ENCODE measurements at places on chromosomes 2 and 18.
A peak's percentile ranks its signal among the peaks of the same experiment; 100 is the strongest.

DNA sequence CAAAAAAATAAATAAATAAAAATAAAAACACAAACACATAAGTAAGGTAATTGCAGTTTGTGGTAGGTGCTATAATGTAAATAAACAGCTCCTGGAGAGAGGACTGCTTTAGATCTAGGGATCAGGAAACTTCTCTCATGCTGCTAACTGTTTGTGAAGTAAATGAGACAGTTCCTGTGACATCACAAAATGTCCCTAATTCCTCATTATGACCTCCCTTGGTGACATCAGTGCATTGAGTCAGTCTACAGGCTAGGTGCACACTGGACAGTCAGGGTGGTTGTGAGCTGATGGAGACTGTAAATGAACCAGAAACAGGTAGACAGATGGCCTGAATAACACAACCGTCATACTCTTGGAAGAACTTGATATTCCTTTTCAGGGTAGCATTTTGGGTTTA, 13.4 kb downstream of the ERICH2 start:
- DNase-seq = no peak

DNA sequence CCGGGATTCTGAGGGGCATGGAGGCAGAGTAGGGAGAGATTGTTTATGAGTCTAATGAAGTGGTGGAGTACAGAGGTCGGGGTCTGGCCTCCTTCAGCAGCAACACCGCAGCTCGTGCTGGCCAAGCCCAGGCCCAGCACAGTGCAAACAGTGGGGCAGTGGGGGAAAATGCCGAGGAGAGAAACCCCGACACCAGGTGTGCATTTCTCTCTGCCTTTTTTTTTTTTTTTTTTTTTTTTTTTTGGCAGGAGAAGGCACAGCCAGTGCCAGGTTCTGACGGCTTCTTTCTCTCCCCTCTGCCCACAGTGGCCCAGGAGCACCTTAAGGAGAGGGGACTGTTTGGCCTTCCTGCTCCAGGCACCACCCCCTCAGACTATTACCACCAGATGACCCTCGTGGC, 219.3 kb downstream of the GLI2 start:
- no peak for DNase-seq

GRCh38 chr2:53312721-53313120, 454.9 kb upstream of the CHAC2 start:
- DNase-seq = no peak

DNA sequence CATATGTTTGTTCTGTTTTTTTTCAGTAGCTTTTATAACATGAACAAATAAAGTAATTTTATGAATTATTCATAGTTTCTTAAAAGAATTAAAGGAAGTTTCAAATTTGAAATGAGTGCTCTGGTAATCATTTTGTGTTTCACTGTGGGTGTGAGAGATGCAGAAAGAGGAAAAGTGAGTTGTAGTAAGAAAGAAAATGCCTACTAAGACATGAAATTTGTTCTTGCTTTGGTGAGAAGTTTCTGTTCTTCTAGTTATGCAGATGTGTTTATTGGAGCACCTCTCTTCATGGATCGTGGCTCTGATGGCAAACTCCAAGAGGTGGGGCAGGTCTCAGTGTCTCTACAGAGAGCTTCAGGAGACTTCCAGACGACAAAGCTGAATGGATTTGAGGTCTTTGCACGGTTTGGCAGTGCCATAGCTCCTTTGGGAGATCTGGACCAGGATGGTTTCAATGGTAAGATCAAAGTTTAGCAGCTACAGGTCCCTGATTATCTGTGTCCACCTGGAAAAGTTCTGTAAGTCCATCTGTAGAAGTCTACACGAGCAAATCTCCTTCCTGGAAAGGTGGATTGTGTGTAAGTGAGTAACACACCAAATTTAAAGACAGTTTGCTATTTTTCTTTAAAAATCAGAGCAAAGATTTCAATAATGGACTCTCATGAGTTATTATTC, 51.4 kb downstream of the ITGAV start:
- DNase-seq = no peak

GRCh38 chr2:239157771-239158170, 243.0 kb downstream of the HDAC4 start:
- no peak for DNase-seq

- no peak for DNase-seq
Observed at GRCh38 chr18:2984703-2985261, 28.2 kb downstream of the LPIN2 start.

DNA sequence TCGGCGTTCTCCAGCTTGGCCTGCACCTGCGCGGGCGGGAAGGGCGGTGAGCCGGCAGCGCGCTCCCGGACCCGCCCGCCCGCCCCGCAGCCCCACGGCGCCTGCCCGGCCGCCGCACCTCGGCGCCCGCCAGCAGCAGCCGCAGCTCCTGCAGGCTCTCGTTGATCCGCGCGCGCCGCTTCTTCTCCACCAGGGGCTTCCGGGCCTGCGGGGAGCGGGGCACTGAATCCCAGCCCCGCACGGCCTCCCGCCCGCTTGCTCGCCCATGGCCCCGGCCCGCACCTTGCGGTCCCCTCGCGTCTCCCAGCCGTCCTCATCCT, 335 bp downstream of the HES6 start:
- DNase-seq = no peak

DNA sequence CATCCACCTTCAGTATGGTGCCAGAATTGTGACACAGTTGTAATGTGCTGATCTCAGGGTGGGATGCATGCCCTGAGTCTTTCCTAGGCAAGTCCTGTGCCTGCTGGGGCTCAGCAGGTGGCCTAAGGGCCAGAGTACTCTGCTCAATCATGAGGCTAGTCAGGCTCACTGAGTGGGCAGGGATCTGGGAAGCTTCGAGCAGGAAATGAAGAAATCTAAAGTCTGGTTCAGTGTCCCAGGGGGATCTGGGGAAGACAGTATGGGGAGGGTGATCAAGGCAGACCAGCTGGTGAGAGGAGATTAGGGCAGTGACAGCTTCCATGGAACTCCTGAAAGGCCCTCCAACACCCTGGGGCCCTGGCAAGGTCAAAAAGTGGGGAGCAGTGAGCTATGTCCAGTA, 8.9 kb upstream of the ANKRD29 start:
- DNase-seq = no peak

GRCh38 chr2:85148190-85148589, 15.0 kb downstream of the TCF7L1 start:
- no peak for DNase-seq

DNA sequence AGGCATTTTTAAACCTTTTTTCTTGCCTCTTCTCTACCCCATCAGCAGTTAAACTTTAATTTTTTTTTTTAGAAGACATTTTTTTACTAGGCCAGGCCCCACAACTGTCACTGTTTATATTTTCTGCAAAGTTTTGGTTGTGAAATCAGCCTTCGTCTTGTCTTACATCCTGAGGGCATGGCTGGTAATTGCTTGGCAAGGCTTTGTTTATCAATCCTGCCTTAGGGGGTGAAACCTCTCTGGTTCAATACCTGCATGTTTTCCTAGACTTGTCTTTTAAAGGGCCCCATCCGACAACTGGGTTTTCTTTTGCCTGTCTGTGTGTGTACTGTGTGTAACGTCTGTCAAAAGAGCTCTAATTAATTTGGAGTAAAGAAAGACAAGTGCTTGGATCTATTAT, 330.0 kb upstream of the CWC22 start:
- DNase-seq = no peak

- no peak for DNase-seq
Observed at GRCh38 chr2:233044974-233045605, 12.6 kb downstream of the NEU2 start.

GRCh38 chr2:224524657-224525056, 60.5 kb downstream of the CUL3 start:
- no peak for DNase-seq

- DNase-seq = no peak
Observed at GRCh38 chr2:86672027-86672545, 48.0 kb upstream of the RMND5A start.

GRCh38 chr18:58870130-58870529, 5.5 kb downstream of the ZNF532 start:
- no peak for DNase-seq

DNA sequence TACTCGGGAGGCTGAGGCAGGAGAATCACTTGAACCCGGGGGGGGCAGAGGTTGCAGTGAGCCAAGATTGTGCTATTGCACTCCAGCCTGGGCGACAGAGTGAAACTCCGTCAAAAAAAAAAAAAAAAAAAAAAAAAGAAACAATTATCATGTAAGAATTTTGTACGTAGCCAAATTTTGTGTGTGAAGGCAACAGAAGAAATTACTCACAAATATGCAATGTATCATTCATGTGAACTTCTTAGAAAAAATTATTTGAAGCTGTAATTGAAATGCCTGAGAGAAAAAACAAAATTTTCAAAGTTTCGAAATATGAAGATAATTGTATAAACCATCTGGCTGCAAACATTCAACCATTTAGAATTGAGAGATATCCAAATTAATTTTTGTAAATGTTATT, 204.8 kb upstream of the PARD3B start:
- DNase-seq = no peak

GRCh38 chr18:2409906-2410305, 161.4 kb downstream of the METTL4 start:
- no peak for DNase-seq

- no peak for DNase-seq
Observed at GRCh38 chr2:42904576-42904876, 112.1 kb upstream of the HAAO start.

GRCh38 chr18:46423226-46423805, 233.7 kb downstream of the LOXHD1 start:
- DNase-seq = no peak

DNA sequence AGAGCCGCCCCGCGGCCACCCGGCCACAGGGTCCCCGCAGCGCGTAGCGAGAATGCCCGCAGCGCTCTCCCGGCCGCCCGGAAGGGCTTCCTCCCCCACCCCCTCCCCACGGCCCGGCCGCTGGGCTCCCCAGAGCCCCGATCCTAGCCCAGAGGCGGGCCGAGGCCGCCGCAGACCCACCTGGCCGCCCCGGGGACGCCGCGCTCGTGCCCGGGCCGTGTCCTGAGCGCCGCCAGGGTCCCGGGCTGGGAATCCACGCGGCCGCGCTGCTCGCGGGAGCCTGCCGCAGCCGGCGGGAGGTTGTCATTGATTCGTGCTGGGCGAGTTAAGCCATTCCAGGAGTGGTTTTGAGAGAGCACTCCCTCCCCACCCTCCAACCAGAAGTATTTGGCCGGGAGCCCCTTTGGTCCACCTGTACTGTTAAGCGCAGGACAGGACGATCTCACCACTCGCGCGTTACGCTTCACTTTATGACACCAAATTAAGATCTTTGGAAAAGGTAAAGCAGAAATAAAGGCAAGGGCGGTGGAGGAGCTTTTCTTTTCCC, 206.4 kb upstream of the SMAD2 start:
- no peak for DNase-seq

DNA sequence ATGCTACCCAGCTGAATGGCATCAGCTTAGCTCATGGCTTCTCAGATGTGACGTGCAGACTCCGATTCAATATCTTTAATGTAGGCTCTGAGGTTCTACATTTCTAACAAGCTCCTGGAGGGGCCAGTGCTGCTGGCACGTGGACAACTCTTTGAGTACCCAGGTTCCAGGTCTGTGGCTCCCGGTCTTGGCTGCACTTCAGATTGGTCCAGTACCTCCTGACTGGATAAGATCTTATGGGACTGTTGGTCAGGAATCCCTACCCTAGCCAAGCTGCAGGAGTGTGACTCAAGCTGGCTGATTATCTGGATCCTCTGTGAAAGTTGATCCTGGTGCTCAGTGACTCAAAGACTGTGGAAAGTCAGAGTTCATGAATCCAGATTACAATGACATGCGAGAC, 222.1 kb downstream of the ANKRD30B start:
- no peak for DNase-seq

GRCh38 chr2:238379096-238379810, 47.5 kb upstream of the ASB1 start:
- peak; percentile 6 for DNase-seq

GRCh38 chr2:4499316-4500030, 796.1 kb downstream of the DCDC2C start:
- DNase-seq = no peak

- DNase-seq = no peak
Observed at GRCh38 chr2:192546565-192546964, 351.8 kb upstream of the TMEFF2 start.

DNA sequence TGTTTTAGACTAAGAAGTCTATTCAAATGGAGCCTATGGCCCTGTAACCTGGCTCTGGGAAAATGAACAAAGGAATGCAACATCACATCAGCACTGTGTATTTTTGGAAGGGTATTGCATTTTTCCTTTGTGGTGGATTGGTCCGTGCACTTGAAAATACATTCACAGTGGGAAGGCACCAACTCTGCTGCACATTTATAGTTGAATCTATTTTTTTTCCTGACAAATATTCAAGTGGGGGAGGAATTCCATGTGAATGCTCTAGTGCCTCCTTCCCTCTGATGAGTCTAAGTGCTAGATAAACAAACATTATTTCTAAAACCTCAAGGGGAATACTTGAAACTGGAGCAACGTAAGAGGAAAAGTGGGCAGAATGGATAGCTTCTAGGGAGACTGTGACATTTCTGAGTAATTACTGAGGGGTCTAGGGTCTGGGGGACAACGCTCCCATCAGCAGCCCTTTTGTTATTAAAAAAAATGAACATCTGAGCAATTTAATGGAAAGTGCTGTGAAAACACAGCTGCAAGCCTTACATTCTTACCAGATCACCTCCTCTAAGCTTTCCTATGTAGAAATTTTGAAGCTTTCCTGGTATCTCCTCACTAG, 208.2 kb downstream of the SLC8A1 start:
- no peak for DNase-seq

GRCh38 chr18:56980151-56980550, 166.7 kb upstream of the BOD1L2 start:
- no peak for DNase-seq

DNA sequence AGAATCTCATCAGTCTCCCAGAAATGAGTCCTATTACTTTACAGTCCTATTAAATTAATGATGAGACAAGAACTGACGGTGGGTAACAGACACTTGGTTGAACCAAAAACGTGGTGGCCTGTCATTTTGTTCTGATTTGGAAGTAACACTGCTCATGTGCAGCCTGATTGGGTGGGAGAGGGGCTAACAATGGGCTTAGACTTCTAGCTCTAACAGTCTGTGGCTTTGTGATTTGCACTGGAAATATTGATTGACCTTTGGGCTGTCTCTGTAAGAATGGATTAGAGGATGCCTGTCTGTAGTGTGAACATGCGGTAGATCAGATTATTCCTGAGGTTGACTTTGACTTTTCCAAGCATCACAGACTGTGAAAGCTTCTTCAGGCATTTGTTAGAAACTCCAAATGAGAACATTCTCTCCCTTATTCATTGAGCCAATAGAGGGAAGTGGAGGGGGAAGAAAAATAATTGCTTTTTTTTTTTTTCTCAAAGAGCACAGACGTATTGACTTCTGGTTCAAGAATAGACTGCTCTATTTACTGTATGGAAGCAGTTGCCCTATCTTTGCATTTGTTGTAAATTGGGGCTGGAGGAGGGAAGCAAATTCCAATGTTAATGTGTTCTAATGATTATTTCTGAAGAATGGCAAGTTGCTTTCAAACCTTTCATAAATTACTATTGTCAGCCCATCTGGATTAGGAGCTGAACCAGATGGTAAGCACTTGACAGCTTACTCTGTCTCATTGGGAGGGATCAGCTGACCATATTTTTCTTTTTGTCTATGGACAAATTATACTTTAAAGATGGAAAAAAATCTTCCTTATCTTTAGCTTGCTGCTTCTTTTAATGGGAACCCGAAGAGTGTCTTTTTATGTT, 85.8 kb upstream of the TTN start:
- no peak for DNase-seq
